GOT3 (cell line): ENCODE measurements at places on chromosomes 16 and 17.
A peak's percentile ranks its signal among the peaks of the same experiment; 100 is the strongest.

DNA sequence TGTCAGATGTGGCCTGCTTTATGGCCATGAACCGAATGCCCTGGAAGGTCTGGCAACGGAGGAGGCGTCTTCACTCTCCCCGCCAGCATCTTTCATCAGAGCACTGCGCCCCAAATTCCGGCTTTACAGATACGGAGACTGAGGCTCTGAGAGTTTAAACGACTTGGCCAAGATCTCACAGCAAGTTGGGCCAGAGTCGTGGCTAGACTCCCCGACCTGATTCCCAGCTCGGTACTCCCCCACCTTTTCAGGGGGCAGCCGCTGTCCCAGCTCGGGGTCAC, 1.7 kb downstream of the NGFR start:
- no peak for DNase-seq

- peak; percentile 89 for DNase-seq
Measured at GRCh38 chr16:2429034-2429770, at the start of gene CCNF. TSS of gene CCNF (plus strand) at chr16:2429447. CDS start at chr16:2429482, 35 bp downstream.

- no peak for DNase-seq
Measured at GRCh38 chr16:85428168-85428898, 184.8 kb upstream of the GSE1 start.

- no peak for DNase-seq
Measured at GRCh38 chr16:71618429-71618828, 7.6 kb upstream of the MARVELD3 start.

DNA sequence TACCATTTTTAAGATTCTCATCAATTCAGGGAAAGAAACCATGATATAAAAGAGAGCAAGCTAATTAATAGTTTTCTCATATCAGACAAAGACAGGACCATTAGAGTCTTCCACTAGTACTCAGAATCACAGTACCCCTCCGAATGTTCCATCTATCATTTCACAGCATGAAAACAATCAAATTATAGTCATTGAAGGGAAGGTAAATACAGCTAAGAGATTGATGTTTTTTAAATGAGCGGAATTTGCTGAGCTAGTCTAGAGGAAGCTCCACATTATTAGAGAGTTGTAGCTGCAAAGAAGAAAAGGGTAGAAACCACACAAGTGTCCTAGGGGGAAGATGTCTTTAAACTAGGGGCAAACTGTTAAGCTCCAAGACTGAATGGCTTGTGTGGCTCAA, 808.9 kb downstream of the CDH11 start:
- no peak for DNase-seq

- no peak for DNase-seq
Measured at GRCh38 chr17:81416612-81417011, 21.4 kb downstream of the BAHCC1 start.

GRCh38 chr17:72386619-72387237, 265.9 kb downstream of the SOX9 start:
- DNase-seq: no peak

GRCh38 chr16:54473226-54473993, 186.8 kb upstream of the IRX3 start:
- DNase-seq: no peak

DNA sequence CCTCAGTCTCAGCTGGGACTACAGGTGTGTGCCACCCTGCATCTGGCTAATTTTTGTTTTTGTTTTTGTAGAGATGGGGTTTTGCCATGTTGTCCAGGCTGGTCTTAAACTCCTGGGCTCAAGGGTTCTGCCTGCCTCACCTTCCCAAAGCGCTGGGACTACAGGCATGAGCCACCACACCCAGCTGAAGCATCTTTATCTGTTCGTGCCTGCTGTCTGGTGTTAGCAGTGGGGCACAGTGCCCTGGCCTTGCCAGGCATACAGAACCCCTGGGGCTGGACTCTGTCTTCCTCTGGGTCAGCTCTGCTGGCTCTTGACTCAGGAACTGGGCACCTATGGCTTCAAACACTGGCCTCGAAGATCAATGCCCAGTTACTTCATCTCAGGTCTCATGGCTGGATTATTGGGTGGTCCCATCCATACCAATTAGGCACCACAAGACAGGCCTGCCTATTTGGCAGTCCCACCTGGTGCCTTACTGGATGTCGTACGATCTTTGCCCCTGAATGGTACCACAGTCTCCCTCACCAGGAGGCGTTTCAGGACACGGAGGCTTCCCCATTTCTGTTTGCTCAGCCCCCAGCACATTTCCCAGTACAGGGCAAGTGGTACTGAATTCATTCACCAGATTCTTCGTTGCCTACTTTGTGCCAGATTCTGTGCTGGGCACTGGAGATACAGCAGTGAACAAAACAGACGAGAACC, 99.3 kb downstream of the RAB11FIP4 start:
- no peak for DNase-seq

GRCh38 chr17:80970762-80971703, 20.6 kb upstream of the CHMP6 start:
- DNase-seq: no peak

GRCh38 chr17:8176197-8176940, at the start of gene TMEM107:
TSS of gene TMEM107 (minus strand) at chr17:8176380. CDS start at chr17:8176286, 94 bp downstream.
- DNase-seq: peak; percentile 44

DNA sequence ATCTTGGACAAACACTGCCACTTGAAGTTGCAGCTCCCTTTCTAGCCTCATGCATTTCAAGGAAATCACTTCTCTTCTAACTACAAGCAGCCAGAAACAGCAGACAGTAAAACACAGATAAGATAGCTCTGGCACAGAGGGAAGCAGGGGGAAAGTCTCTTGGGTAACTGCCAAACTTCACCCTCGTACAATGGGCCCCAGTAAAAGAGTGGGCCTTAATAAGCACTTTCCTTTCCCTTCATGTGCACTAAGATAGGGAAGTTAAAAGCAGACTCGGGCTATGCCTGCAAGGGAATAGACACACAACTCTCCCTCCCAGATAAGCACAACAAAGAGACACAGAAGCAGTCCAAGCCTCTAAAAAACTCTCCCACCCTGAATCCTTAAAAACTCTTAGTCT, 4.2 kb upstream of the KRTAP4-5 start:
- DNase-seq: no peak

DNA sequence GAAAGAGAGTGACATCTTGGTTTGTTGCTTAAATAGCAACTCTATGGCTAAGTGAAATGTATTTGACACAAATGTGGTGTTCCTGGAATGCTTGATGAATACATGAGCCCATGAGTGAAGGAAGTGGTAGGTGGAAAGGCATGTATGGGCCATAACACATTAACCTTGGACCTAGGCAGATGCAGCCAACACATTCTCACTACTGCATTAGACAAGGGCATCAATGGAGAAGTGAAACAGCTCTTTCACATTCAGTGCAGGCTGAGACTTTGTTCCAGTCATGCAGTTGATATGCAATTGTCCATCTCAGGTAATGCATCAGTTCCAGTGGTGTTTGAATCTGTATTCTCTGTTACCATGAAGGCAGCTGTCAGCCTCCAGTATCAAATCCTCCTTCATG, 133.6 kb downstream of the HS3ST3B1 start:
- no peak for DNase-seq

DNA sequence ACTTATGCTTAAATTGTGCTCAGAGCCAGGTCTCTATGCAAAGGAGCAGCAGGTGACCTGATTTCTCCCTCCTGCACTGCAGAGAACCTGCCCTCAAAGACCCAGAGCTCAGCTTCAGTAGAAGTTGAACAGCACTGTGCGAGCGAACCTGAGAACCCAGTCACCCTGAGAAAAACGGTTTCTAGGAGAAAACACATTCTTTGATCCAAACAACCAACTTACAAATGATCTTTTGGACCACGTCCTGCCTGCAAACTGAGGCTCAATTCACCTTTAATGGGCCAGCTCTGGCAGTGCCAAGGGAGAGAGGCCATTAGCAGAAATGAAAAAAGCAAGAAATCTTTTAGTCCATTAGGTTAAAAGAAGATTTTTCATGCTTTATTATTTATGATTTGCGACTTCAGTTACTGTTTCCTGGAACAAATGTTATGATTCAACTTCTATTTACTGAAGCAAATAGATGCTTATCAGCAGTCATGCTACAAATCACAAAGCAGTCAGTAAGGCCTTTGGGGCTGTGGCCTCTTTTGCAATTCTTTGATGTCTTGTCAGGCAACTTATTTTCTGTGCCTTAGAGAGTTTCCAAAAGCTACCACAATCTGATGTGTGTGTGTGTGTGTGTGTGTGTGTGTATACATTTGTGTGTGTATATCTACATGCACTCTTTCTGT, 65.7 kb upstream of the LRRC37A3 start:
- DNase-seq: no peak
